ENCODE measurements at places on chromosomes 13 and 19.

DNA sequence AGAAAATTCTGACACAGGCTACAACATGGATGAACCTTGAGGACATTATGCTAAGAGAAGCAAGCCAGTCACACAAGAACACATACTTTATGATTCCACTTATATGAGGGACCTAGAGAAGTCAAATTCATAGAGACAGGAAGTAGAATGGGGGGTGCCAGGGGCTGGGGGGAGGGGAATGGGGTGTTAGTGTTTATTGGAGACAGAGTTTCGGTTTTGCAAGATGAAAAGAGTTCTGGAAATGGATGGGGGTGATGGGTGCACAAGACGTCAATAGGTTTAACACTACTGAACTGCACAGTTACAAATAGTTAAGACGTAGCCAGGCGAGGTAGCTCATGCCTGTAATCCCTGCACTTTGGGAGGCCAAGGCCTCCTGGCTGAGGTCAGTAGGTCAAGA, 3.5 kb upstream of the ZNF787 start:
- no peak for DNase-seq

DNA sequence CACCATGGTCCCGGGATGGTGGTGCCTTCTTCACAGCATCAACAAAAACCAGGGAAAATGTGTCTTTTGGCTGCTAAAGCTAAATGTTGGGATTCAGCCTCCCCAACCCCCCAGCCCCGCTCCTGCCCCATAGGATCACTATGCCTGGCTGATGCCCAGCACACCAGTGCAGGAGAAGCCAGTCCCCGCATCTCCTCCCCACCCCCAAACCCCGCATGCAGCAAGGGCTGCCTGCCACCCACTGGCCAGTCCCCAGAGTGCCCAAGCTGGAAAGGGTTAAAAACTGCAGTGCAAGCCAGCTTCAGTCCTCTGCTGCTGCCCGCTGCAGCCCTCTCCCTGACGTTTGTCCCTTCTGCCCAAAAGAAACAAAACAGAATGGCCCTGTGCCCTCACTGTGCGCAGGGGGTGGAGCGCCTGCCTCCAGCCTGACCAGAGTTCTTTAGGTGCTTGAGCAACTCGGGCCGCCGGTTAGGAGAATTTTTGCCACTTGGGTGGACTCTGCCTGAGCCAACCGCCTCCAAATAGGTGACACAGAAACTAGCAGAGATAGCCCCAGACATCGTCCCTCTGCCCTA, 3.7 kb downstream of the CALM3 start:
- no peak for DNase-seq

- DNase-seq: no peak
Measured at GRCh38 chr13:94122300-94122915, 357.1 kb downstream of the DCT start.

DNA sequence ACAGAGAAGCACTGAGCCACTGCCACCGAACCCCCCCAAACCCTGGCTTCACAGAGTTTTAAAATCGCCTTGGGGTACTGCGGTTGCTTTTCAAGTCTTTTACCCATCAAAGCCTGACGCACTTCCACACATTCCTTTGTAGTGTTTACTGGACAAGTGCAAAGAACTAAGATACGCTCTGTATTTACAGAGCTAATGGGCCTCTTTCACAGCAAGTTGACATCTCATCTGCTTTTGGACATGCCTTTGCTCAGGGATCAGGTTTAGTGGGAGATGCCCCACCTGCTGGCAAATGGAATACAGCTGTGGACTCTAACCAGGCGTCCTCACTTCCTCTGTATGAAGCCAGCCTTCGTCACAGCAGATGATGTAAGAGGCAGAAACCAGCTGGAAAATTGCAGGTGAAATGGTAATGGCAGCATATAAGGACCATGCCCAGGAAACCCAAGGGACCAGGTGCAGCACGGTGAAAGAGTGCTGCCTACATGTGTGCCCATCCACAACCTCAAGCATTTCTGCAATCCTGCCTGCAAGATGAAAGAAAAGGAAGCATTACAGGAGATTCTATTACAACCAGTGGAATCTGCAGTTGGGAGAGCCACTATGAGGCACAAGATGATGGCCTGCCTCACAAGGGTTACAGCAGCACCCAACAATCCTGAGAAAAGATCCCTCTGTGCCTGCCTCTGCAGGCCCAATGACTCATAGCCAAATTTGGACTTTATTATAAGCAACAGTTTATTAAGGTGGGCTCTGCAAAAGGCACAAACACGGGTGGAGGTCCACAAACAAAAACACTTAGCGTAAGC, 34.7 kb downstream of the BRD4 start:
- DNase-seq: peak; percentile 76

GRCh38 chr19:16301999-16302694, 22.5 kb upstream of the KLF2 start:
- DNase-seq: peak; percentile 88
